ENCODE measurements at places on chromosomes 11 and 22. TPM values are rescaled to one million over a fixed set of nuclear protein-coding genes. Genes with fewer than 3 reads are reported as not detected.

GRCh38 chr11:74468058-74468457 lies 709 bp upstream of the KCNE3 start:
- no peak for DNase-seq

GRCh38 chr11:19574916-19575315 lies 137.7 kb upstream of the NAV2 start:
- no peak for DNase-seq

DNA sequence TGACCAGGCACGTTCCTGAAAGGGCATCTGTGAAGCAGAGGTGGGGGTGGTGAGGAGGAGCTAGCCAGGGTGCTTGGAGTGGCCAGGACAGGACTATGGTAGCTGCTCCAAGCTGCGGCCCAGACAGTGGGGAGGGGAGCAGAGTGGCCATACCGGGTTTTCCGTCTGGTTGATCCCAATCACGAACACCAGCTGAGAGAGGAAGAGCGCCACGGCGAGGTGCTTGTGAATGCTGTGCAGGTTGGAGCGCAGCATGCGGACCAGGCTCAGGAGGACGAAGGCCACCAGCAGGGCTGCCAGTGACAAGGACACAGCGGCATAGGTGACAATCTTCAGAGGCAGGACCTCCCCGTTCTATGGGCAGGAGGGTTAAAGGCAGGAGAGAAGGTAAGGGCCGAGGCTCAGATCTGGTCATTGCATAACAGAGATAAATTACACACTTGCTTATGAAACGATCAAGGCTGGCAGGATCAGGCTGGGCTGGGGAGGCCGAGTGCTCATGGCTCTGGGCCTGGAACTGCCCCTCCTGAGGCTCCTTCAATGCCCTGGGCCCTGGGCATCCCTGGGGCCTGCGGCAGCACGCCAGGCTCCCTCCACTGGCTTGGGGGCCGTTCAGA lies 41.5 kb downstream of the TRMU start:
- no peak for DNase-seq

- DNase-seq = peak; percentile 58
Measured at GRCh38 chr11:43359422-43359818, 700 bp downstream of the TTC17 start.

Gene OAF
- total RNA-seq = 25.7 TPM

Measured in dermis blood vessel endothelial cell (primary cell).